M059J (cell line): ENCODE measurements at places on chromosomes 7 and 10. TPM values are rescaled to one million over a fixed set of nuclear protein-coding genes. Genes with fewer than 3 reads are reported as not detected.

IDI2 gene
- not detected in 2 replicates for total RNA-seq

EVX1 gene
- total RNA-seq: not detected in 2 replicates

MAP3K8 gene
- 0.76 and 3.3 TPM in 2 replicates for total RNA-seq

ZNF804B gene
- not detected in 2 replicates for total RNA-seq

ASB15 gene
- not detected in 2 replicates for total RNA-seq

SLC16A9 gene
- total RNA-seq: 0.07 TPM in 1 of 2 replicates, not detected in the other

CNTNAP2 gene
- total RNA-seq: not detected in 2 replicates

EBF3 gene
- not detected in 2 replicates for total RNA-seq

PAX4 gene
- total RNA-seq: not detected in 2 replicates

CALY gene
- total RNA-seq: not detected in 2 replicates
